ENCODE measurements at places on chromosomes 5 and 9.

DNA sequence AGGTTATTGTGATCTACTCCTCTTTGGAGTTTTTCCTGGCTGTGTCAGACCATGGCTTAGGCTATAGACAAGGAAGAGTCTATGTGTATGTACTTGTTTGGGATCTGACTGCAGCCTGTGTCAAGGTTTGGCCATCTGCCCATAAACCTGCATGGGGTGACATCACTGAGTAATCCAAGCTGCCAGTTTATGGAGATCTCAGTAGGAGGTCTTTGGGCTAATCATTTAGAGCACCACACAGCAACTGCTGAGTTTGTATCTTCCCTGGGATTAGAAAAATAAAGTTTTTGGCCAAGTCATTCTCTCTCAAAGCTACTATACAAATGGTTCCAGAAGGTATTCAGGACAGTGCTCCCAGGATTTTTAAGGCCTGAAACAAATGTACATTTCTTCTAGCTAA lies 65.5 kb upstream of the HSPB3 start:
- no peak for DNase-seq

- no peak for DNase-seq
These were observed 6.7 kb downstream of the ADAMTSL1 start for GRCh38 chr9:18480662-18481093.

GRCh38 chr5:178301641-178302040 lies 69.0 kb upstream of the PHYKPL start:
- no peak for DNase-seq

GRCh38 chr5:55620009-55620765 lies 85.4 kb upstream of the PLPP1 start:
- no peak for DNase-seq

- no peak for DNase-seq
These were observed 173.4 kb downstream of the NR3C1 start for GRCh38 chr5:143229896-143230675.

DNA sequence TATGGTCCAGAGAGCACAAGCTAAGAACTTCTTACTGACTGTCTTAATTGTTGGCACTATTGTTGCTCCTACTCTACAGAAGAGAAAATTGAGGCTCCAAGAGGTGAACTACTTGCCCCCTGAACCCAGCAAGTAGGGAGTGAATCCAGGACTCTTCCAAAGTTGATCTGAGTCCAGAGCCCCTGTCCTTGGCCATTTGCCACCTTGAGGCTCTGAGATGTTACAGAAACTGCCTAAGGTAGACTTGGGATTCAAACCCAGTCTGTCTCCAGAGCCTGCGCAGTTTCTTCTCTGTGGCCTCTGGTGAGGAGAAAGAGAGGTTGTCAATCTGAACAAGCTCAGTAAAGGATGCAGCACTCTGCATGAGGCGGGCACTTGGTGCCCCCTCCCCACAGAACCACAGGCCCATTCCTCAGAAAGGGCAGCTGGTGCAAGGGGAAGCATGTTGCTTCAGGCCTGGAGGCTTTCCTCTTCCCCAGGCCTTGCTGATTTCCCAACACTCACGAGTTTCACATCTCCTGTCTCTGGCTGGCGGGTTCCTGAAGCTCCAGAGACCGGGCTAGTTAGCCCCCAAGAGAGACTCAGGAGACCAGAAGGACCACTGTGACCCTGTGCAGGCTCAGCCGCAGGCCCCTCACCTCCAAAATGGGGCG lies 2.9 kb upstream of the LCP2 start:
- no peak for DNase-seq

DNA sequence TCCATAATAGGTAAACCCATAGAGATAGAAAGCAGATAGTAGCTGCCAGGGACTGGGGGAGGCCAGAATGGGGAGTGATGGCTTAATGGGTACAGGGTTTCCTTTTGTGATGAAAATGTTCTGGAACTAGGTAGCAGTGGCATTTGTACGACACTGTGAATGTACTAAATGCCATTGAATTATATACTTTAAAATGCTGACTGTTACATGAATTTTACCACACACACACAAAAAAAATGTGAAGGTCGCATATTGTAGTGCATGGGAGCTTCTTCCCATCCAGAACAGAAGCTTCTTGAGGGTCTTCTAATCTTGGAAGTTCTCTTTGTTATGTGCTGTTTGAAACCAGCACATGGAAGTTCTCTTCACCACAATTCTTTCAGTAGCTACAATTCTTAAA lies 19.9 kb upstream of the ANP32B start:
- DNase-seq: no peak

GRCh38 chr5:133890776-133891280 lies 77.6 kb downstream of the C5orf15 start:
- DNase-seq: no peak

DNA sequence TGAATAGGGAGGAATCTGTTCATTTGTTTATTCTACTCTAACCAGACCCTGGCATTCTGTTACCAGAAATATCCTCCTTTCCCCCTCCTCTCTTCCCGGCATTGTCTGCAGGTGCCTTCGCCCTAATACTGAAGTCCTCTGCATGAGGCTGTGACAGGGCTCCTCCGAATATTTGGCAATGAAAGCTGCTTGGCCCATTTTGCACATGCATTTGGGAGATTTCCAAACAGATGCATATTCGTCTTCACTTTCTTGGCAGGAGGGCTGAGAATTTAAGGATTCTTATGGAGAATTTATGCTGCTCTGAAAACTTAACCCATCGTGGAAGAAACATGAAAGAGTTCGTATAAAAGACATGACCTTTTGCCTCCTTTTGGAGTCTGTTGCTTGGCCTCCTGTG lies 484.0 kb downstream of the ZNF608 start:
- no peak for DNase-seq

DNA sequence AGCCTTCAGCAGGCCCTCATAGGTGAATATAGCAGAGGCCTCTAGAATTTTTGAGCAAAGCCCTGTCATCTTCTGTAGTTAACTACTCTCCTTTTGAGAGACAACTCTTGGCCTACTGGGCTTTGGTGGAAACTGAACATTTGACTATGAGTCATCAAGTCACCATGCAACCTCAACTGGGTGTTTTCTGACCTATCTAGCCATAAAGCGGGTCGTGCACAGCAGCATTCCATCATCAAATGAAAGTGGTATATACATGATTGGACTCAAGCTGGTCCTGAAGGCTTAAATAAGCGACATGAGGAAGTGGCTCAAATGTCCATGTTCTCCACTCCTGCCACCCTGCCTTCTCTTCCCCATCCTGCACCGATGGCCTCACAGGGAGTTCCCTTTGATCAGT lies 1115.5 kb downstream of the TAF11L14 start:
- no peak for DNase-seq

GRCh38 chr5:16901021-16901644 lies 35.0 kb downstream of the MYO10 start:
- DNase-seq: no peak

DNA sequence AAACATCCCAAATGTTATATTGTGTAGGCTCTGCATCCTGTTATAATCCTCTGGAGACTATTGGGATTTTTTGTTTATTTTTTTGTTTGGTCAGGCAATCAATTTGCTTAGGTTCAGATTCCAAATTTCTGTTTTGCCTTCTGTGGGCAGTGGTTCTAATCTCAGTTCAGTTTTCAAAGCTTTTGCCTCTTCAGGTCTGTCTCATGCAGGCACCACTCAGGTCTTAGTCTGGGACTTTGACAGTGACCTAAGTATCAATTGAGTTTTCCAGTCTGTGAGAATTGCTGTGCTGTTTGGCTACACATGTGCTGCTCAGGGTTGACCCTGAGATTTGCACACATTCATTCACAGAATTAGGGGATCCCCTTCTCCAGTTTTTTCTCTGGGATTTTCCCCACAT lies 14.1 kb downstream of the SNX2 start:
- no peak for DNase-seq

GRCh38 chr9:78295731-78296130 lies 1.2 kb upstream of the PSAT1 start:
- DNase-seq: no peak

- DNase-seq: no peak
These were observed 232.2 kb downstream of the SYK start for GRCh38 chr9:91033797-91034196.

- no peak for DNase-seq
These were observed 696 bp downstream of the ZNF622 start for GRCh38 chr5:16464664-16465543.

- no peak for DNase-seq
These were observed 13.1 kb upstream of the ZNF79 start for GRCh38 chr9:127411122-127411521.

GRCh38 chr9:104256696-104257062 lies 162.6 kb downstream of the SMC2 start:
- no peak for DNase-seq

DNA sequence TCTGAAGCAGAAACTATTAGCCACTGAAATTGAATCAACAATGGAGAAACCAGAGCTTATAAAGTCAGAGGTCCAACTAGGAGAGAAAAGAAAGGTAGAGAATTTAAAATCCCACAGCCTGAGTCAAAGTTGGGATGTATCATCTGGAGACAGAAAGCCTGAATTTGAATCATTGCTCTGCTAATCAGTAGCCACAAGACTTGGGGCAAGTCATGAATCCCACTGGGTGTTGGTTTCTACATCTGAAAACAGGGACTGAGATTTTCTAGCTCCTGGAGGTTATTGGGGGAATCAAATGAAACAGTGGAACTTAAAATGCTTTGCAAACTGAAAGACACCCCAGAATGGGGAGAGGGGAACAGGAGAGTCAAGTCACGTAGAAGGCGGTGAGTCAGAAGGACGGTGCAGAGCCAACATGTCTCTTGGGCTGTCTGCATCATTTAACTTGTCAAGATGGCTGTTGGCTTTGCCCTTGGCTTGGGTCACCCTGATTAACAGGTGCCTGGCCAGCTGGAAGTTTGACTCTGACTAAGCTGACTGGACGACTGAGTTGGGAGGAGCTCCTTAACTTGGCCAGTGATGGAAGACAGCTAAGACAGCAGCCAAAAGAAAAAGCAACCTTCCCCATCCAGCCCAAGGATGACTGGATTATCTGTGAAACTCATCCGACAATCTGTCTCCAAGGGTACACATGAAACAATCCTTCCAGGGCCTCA lies 60.6 kb upstream of the ADRA1B start:
- DNase-seq: no peak

- DNase-seq: no peak
These were observed 38.3 kb downstream of the DAPK1 start for GRCh38 chr9:87535817-87536539.

DNA sequence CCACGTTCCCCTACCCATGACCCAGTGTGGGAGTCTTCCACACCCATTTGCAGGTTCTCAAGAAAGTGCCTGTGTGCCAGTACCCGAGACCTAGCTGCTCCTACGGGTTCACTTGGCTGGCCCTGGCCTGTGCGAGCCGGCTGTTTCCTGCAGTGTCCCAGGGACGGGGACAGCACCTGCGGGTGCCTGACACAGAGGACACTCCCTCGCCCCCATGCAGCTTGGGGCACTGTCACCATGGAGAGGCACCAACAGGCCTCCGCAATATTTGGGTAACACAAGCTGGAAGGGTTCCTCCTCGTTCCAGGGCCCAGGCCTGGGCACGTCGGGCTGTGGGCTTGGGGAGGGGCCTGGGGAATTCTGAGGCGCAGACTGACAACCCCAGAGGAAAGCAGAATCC lies 41.4 kb downstream of the DUSP1 start:
- no peak for DNase-seq

DNA sequence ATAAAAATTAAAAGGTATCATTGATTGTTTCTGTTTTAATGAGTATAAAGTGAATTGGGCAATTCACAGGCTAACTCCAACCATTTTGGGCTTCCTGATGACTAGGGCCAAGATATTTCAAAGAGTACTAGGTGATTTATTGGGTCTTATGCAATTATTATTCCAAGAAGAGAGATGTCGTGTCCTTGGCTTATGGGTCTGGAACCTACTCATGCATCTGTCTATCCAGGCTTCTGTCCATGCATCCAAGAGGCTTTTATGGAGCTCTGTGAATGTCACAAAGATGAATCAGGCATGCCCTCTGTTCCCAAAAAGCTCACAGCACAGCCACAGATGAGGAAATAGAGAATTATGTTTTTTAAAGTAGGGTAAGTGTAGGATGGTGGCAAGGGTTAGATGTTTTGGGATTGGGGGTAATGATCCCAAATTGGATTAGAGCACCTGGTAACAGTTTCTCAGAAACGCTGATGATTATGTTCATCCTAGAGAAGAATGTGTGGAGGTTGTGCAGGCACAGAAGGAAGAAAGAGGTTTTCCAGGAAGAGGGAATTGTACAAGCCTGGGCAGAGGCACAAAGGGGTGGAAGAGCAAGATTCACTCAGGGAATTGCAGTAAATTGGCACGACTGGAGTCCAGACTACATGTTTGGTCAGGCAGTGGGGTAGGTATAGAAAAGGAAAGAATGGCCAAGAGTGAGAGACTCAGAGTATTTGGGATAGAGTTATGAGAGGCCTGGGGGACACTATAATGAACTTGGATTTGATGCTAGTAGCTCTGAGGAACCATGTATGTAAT lies 83.0 kb upstream of the TNC start:
- DNase-seq: no peak

GRCh38 chr9:34553511-34554021 lies 30.8 kb upstream of the ENHO start:
- no peak for DNase-seq

GRCh38 chr5:137022725-137023124 lies 476.4 kb downstream of the SPOCK1 start:
- no peak for DNase-seq

GRCh38 chr9:26458054-26458453 lies 434.5 kb downstream of the CAAP1 start:
- no peak for DNase-seq

DNA sequence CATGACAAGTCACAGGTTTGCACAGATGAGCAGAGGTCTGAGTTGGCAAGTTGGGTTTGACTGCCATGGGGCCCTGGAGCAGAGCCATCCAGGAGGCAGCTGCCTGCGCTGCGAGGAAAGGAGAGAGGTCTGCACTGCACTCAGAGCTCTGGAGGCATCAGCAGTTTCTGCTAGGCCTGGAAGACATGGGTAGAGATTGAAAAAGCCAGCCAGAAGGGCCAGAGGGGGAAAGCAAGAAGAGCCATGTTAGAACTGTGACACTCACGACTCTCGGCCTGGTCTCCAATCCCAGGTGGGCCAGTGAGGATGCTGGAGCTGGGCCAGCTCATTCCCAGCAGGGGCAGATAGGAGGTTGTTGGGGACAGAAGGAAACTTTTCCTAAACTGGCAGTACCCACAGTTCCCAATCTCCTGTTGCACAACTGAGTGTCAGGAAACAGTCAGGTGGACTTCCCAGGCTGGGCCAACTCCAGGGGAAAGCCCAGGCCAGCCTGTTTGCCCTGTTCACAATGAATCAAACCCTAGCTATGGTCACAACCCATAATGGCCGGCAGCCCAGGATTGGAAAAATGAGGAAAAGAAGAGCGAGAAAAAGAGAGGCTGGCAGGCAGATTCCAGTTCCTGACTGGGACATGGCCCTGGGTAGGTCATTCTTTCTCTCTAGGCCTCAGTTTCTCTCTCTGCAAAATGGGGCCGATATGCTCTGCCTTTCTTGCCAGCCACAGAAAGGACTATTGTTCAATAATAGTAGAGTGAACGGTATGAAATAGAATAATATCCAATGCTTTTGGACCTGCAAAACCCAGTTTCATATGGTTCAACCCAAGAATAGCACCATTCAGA lies 7.8 kb upstream of the ORM1 start:
- no peak for DNase-seq

- no peak for DNase-seq
These were observed 74.1 kb upstream of the FSD1L start for GRCh38 chr9:105373723-105374122.

Measured in stimulated activated CD8-positive, alpha-beta memory T cell treated with anti-CD3 and anti-CD28 coated beads, Interleukin-15, amount 100 ng/mL, for 4 hours (primary cell).